Skeletal muscle cell (primary cell): ENCODE measurements at places on chromosomes 11 and 22.

DNA sequence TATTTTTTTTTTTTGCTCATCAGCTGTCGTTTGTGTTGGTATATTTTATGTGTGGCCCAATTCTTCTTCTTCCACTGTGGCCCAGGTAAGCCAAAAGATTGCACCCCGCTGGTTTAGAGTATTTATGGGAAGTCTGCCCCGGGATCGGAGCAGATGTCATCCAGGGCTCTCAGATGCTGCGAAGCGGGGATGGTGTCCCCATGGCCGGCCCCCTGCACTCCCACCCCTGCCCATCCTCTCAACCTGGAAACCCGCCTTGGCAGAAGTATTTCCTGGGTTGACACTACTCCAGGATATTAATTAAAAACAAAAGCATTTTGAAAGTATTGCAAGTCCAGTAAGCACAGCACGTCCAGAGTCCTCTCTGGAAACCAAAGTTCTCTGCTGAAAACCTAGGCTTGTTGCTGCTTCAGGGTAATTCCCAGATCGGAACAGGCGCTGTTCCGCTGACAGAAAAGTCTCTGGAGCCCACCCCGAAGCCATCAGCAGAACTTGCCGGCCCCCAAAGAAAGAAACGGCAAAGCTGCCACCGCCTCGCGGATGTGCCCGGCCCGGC, 833 bp downstream of the SCUBE2 start:
- no peak for DNase-seq

DNA sequence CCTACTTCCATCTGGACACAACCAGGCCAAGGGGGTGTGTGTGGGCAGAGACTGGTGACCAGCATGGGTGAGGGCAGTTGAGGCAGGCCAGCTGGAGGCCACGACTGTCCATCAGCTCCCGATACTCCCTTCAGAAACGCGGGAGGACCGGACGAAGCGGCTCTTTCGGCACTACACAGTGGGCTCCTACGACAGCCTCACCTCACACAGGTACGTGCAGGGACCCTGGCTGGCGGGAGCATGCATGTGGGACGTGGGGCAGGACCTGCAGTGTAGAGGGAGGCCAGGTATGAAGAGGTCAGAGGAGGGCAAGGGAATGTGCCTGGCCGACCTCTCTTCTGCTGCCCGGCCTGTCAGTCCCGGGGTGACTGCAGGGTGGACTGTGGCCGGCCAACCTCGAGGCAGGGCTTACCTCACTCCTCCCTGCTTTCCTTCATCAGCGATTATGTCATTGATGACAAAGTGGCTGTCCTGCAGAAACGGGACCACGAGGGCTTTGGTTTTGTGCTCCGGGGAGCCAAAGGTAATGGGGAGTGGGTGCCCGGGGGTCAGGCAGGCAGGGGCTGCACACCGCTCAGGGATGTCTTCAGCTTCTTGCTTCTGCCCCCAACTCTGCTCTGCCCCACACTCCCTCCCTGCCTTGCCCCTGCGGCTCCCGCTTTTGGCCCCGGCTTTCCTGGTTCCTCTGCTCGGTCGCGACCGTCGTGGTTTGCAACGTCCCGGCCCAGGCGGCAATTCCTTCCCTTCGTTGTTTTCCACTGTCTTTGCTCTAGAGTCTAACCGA, 31.3 kb downstream of the SHANK3 start:
- DNase-seq: no peak

DNA sequence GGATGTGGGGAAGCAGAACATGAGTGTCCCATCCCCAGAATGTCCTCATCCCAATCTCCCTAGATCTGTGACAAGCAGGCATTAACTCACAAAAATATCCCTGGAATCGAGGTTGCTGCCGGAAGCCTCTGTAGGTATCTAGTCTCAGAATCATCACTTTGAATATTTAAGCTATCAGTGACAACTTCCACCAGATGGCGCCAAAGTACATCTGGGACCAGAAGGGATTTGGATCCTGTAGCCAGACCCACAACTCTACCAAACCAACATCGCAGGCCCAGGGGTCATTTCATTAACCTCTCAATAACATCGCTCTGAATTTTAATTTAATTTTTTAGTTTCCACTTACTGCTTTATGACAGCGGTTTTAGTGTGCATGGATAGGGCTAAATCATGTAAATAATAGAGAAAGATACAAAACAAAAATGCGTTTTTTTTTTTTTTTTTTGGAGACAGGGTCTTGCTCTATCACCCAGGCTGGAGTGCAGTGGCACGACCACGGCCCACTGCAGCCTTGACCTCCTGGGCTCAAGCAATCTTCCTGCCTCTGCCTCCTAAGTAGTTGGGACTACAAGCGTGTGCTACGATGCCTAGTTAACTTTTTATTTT, 1.1 kb upstream of the EXT2 start:
- peak; percentile 38 for DNase-seq

- DNase-seq: no peak
These were observed 16.3 kb upstream of the CABP2 start for GRCh38 chr11:67539550-67539949.

- DNase-seq: no peak
These were observed 6.9 kb downstream of the VWA5A start for GRCh38 chr11:124122123-124122522.

- DNase-seq: peak; percentile 65
These were observed 587 bp downstream of the DENND5A start for GRCh38 chr11:9264316-9265210.

- peak; percentile 18 for DNase-seq
These were observed 1.1 kb downstream of the PLAAT5 start for GRCh38 chr11:63489879-63490278.

DNA sequence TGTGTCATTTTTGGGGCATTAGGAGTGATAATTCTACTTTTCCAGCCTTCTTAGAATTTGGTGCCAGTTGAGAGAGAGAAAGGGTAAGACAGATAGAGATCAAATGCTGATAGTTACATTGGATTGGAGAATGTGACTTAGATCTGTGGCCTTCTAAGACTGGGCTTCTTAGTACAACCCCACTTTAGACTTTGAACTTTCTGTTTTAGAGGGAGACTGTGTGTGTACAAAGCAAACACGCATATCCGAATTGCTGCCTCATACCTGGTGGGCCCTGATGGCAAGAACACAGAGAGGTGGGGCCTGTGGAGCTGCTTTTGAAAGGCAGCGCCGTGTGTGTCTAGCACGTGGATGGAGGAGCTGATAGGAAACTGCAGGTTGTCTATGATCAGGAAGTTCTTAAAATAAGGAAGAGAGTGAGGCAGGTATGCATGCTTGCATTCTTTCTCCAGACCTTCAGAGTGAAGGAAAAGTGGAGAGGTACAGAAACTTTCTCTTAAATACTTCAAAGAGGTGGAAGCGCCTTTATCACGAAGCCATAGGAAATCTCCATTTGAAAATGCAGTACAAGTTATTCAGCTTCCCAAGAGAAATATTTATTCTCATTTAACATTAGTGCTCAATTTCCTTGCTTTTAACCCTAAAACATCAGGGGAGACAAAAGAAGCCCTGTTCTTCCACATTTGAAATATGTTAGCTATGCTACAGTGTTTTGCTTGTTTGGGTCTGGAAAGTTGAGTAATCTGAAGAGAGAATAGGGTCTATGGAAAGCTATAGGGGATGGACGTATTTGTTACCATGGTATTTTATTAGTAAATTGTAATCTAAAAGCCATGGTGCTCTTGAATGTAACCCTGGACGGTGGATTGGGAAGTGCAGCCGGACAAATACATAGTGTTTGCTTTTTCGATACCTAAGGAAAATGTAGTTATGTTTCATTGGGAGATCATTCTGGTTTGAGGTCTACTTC, 13.7 kb downstream of the PDHX start:
- no peak for DNase-seq

DNA sequence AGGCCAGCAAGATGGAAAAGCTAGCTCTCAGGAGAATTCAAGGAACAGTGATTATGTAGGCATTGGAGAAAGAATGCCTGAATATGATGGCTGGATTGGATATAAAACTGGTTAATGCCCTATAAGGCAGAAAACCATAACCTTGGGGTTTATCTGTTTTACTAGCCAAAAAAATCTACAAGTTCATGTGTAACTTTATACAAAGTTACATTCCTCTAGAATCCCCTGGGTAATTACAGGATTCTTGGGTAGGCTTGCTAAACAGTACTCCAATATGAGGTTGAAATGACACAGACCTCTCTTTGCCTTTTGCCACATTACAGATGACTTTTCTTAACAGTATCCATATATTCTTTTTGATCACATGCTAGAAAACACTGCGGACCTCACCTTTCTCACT, 26.0 kb downstream of the TSPAN18 start:
- no peak for DNase-seq

DNA sequence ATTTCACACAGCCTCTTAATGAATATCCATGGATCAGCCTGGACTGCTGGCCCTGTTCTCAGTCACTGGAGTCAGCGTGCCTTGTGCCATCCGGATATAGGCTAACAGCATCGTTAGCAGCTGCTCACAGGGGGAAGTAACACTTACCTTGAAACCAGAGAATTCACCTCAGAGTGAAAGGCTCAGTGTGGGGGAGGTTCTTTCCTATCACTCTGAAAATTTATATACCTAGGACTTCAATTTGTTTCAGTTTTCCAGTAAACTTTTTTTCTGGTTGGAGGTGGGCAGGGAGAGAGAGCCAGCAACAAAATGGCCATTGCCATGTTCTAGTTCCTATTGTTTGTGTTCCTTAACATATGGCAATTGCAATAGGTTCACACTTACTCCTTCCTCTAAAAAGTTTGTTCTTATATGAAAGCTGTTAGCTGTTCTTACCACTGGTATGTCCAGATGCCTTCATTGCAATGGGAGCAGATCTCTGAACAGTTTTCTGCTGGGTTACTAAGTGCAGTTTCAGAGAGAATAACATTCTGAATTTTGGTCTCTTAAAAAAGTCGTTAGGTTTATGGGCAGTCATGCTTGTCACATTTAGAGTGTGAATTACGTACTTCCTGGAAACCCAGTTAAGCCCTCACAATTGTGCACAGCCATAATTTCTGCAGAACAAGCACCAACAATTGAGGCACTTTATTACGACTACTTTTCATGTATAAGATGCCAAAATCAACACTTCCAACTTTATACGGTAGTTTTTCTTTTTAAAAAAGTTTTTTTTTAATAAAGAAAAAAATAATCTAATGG, 247.6 kb downstream of the CADM1 start:
- no peak for DNase-seq

GRCh38 chr11:79259800-79260199, 181.0 kb downstream of the TENM4 start:
- no peak for DNase-seq

DNA sequence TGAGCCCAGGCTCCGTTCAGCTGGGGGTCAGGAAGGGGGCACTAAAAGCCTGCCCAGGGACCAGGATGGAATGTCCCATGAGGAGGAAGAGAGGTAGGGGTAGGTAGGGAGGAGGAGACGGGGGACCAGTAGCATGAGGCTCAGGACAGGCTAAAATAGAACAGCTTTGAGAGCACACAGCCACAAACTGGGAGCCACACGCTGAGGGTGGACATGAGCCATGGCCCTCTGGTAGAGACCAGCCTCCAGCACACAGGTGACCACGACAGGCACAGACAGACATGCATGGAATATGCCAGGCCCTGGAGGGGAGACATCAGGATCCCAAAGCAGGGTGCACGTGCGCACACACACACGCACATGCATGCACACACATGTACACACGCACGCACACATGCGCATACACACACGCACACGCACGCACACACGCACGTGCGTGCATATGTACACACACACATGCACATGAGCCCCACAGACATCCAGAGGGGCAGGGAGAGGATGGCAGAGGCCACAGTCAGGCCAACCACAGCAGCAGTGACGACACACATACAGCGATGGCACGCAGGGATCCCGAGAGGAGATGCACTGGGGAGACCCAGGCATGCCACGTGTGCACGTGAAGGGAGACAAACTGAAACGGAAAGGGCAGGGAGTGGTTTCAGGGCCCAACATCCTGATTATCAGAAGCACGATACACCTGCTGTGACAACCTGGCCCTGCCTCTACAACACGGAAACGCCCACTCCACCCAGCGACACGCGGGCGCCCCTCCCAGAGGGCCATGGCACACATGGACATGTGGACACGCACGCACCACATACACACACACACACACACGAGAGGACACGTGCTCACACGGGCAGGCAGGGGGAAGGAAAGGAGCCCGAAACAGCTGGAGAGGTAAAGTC, 25.7 kb downstream of the LRRC10B start:
- no peak for DNase-seq

DNA sequence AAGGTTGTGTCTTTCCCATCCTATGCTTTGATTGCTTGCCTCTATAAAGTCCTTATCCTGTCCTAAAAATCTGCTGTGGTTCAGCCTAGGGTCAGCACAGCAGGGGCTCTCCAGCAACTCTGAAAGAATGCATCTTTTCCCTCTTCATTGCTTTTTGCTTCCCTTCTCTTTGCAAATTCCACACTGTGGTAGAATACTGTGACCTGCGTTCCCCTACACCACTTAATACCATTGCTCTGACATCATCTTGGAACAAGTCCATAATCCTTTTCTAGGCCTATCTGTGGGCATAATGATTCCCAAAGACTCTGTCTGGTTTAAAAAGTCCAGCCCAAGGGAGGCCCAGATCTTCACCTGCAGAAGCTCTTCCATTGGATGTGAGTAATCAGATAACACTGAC, 177.7 kb downstream of the NAV2 start:
- peak; percentile 59 for DNase-seq

DNA sequence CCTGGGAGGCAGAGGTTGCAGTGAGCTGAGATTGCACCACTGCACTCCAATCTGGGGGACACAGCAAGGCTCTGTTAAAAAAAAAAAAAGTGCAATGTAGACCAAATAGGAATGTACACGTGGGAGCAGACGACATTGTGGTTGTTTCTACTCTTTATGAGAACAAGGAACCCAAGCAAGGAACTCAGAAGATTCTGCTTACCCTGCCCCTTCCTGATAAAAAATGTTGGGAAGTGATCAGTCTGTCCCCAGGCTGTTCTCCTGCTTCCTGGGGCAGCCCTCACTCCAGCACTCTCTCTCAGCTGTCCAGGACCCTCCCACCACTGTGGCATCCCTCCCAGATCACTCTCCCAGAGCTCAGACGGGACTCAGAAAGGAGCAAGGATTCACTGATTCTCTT, 31.8 kb downstream of the SLCO2B1 start:
- no peak for DNase-seq

DNA sequence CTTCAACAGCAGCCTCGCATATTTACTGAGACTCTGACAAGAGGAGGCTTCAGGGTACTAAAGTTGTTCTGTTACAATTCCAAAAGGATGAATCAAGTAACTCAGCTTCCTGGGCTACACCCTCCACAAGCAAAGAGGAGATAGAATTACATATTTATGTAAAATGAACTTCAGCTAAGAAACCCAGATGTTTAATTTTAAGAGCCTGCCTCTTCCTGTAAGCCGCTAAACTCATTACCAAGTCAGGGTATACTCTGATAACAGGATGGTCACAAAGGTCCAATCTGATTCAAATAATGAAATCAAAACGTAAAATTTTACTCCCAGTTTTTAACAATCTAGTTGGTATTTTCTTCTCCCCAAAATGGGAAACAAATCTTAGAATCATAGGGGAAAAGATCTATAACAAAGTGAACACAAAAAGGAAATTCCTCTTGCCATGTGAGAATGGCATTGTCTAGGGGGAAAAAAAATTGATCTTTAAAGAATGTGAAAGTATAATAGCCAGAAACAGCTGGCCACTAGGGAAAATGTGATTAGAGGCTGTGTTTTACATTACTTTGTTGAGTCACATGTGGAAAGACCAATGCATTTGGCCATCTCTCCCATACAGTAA, 30.9 kb downstream of the CHEK2 start:
- DNase-seq: peak; percentile 49
